ENCODE measurements at places on chromosomes 12 and 14.

DNA sequence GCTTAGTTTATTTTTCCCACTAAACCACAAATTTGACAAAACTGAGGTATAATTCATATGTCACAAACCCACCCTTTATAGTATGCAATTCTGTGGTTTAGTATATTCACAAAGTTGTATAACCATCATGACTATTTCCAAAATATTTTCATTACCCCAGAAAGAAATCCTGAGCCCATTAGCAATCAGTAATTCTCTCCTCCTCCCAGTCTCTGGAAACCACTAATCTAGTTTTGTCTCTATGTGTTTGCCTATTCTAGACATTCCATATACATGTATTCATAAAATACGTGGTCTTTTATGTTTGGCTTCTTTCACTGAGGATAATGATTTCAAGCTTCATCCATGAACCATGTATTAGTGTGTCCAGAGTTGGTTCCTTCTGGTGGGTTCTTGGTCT is 267.6 kb downstream of the AEBP2 start:
- DNase-seq: no peak

- no peak for DNase-seq
These were observed 73.8 kb upstream of the TBX3 start for GRCh38 chr12:114757684-114758325.

- DNase-seq: peak; percentile 64
These were observed 723 bp downstream of the ATF7 start for GRCh38 chr12:53625373-53625945.

GRCh38 chr14:56794557-56795283 is 15.6 kb downstream of the OTX2 start:
- no peak for DNase-seq

GRCh38 chr12:66965621-66966020 is 286.7 kb upstream of the GRIP1 start:
- DNase-seq: no peak

DNA sequence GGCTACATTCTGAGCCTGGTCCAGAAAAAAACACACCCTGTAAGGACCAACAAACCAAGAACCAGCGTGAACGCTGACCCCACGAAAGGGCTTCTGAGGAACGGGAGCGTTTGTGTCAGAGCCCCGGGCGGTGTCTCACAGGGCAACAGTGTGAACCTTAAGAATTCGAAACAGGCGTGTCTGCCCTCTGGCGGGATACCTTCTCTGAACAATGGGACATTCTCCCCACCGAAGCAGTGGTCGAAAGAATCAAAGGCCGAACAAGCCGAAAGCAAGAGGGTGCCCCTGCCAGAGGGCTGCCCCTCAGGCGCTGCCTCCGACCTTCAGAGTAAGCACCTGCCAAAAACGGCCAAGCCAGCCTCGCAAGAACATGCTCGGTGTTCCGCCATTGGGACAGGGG is 7.9 kb downstream of the DACT1 start:
- no peak for DNase-seq

GRCh38 chr12:123670882-123671728 is at the start of gene TCTN2:
TCTN2 (plus strand) TSS chr12:123671113; CDS start chr12:123671241, 128 bp downstream.
- peak; percentile 95 for DNase-seq

GRCh38 chr12:56987011-56987410 is 19.3 kb downstream of the ZBTB39 start:
- DNase-seq: peak; percentile 87

DNA sequence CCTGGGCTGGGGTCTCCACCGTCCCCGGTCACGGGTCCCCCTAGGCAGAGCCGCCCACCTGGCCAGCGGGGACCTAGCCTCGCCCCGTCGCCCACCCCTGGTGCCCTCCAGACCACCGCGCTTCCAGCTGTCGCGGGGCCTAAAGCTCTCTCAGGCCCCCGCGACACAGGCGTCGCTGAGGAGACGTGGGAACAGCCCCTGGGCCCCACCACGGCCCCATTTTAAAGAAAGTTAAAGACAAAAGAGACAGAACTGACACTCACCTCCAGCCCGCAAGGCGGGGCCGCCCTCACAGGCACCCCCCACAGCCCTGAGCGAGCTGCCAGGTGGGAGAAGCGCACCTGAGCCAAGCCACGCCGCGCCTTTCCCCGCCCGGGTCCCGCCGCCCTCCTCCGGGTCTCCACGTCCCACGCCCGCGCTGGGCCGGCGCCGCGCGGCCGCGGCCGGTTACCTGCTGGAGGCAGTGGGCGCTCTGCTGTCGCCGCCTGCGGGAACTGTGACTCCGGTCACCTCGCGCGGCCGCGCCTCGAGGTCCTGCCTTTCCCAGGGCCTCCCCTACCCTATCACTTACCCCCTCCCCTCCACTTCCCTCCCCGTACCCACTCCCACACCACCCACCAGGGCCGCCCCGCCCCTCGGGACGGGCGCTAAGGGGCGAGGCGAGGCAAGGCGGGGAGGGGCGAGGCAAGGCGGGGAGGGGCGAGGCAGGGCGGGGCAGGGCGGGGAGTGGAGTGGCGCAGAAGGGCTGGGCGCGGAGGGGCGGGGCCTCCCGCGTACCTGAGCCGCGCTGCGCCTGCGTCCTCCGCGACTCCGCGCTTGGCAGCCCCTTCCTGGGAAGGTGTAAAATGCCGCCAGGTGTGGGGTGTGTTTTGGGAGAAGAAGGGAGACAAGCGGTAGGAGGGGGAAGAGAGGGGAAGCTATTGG is 31.2 kb downstream of the TC2N start:
- DNase-seq: no peak

GRCh38 chr14:73944432-73945158 is 5.3 kb downstream of the FAM161B start:
- DNase-seq: no peak

DNA sequence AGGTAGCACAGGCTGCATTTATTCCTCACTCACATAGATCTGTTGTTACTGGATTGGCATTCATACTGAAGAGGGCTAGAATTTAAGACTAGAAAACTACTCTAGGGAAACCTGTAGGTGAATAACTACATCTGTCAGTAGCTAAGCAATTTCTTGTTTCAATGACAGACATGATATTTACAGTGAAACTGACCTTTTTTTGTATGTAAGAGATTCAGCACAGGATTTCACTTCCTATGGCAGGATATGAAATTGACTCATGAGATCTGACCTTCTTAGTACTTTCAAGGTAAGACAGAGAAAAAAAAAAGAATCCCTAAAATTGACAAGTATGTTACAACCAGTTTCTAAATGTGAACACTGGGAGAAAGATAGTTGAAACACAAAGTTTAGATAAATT is 189.8 kb upstream of the SLC16A7 start:
- no peak for DNase-seq

GRCh38 chr14:35390577-35391387 is 13.8 kb downstream of the NFKBIA start:
- no peak for DNase-seq

GRCh38 chr14:73785834-73786635 is 65.6 kb upstream of the PTGR2 start:
- no peak for DNase-seq

DNA sequence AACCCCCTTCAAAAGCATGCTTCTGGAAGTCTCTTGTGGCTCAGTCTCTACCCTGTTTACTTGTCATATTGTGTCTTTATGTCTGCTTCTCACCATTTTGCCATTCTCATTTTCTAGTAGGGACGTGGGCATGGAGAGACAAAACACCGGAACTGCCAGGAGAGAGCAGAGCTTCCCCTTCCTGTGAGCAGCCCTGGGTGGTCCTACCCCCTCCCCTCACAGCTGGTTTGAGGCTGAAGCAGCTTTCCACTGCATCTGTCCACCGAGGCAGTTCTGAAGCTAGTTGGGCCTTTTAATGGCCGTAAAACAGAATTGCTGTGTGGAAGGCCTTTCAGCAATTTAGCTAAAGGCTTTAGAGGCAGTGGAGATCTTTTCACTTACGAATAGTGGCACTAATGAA is 77.0 kb downstream of the PELI2 start:
- no peak for DNase-seq

DNA sequence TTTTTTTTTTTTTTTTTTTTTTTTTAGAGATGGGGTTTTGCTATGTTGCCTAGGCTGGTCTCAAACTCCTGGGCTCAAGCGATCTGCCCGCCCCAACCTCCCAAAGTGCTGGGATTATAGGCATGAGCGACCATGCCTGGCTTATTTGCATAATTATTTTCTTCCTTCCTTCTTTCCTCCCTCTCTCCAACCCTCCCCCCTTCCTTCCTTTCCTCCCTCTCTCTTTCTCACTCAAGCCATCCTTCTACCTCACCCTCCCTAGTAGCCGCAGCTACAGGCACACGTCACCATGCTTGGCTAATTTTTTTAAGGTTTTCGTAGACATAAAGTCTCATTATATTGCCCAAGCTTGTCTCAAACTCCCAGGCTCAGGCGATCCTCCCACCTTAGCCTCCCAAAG is 83.8 kb downstream of the PEBP1 start:
- no peak for DNase-seq

DNA sequence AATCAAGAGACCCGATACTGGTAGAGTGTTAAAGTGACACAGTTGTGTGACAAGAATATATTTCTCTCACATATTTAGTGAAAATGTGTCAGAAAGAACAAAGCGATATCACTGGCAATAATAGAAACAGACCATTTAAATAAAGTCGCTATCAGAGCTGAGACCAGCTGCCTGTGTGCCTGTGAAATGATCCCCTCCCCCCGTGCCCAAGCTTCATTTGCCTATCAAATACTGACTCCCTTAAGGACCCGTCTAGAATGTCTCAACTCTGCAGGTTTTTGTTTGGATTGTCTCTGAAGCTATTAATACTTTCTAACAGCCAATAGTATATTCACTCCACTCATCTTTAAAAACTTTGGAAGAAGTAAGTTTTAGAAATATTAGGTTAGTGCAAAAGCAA is 98.9 kb downstream of the EGLN3 start:
- peak; percentile 10 for DNase-seq

GRCh38 chr12:19307451-19307850 is 131.8 kb upstream of the AEBP2 start:
- DNase-seq: no peak

- DNase-seq: no peak
These were observed 23.3 kb upstream of the EEA1 start for GRCh38 chr12:92952394-92952793.

- DNase-seq: no peak
These were observed 197.3 kb downstream of the PPM1H start for GRCh38 chr12:62737615-62738014.

- no peak for DNase-seq
These were observed 208.1 kb downstream of the AKAP6 start for GRCh38 chr14:32537166-32537565.

- no peak for DNase-seq
These were observed 57.4 kb upstream of the PPP2R5C start for GRCh38 chr14:101704140-101704539.

GRCh38 chr12:105201299-105201698 is 34.7 kb downstream of the APPL2 start:
- DNase-seq: no peak

DNA sequence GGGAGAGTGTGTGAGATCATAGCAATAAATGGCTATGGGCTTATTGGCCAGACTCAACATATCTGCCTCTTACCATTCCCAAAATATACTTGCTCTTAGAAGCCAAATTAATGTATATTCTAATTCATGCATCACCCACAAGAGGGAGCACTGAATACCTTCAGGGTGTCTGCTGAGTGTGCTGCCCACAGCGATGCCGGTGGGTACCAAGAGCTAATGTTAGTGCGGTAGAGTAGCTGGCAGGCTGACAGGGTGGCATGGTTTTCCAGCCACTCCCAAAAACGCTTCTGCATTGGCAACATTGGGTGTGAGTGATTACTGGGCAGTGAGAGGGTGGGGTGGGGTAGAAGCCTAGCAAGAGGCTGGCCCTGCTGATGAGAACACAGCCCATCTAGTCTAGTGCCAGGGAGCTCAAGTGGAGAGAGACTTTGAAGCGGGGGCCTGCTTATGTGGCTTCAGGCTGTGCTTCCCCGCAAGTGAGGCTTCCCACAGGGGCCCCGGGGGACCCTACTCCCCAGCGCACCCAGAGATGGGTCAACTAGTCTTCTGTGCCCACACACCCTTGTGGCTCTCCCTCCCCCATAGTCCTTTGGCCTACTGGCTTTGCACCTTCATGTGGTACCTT is 9.2 kb upstream of the PLEKHD1 start:
- no peak for DNase-seq

DNA sequence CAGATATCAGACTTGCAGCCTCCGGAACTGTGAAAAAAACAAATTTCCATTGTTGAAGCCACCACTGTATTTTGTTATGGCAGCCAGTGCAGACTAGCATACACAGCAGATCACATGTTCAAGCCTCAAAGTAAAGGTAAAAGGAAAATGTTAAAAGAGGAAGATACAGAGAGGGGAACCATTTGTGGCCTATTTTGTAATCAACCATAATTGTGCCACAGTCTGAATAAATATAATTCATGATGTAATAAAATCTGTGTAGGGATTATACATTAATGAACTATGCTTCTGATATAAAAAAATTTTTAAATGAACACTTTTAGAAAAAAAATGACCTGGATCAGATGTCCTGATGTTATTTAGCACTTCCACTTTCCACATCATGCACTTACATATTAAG is 79.6 kb downstream of the SLC16A7 start:
- no peak for DNase-seq

GRCh38 chr12:58564721-58565120 is 355.6 kb downstream of the LRIG3 start:
- DNase-seq: no peak

DNA sequence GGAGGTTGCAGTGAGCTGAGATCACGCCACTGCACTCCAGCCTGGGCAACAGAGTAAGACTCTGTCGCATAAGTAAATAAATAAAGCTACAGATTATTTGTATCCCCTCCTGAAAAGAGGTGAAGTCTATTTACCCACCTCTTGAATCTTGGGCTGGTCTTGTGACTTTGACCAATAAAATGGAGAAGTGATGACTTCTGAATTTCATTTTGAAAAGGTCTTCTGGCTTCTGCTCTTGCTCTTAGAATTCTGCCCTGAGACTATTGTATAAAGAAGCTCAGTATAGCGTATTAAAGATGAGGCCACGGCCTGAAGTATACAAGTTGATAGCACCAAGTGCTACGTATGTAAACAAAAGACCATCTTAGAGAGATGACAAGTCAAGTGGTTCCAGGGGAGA is 88.3 kb upstream of the AMN1 start:
- DNase-seq: no peak

Measured in vagina (tissue), 2 donors.